RWPE1 (cell line): ENCODE measurements at places on chromosomes 11 and 22.

DNA sequence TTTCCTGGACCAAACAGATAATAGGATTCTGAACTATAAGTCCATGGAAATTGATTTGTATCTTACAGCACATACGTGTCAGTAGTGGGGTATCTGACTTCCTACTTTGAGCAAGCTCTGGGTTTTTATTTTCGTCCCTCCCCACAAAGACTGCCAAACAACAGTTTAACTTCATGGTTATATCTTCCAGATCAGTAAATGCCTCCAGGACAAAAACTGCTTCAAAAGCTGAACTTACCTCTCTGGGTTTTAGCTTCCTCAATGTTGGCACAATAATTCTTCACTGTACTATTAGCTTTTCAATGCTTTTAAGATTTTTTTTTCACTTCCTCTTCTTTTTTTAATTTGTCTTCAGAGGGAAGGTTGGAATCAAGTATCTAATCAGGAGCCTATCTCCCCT, 4.2 kb upstream of the DPF2 start:
- DNase-seq: no peak

- peak; percentile 69 for DNase-seq
Observed at GRCh38 chr22:20514658-20515406, 7.4 kb downstream of the MED15 start.

DNA sequence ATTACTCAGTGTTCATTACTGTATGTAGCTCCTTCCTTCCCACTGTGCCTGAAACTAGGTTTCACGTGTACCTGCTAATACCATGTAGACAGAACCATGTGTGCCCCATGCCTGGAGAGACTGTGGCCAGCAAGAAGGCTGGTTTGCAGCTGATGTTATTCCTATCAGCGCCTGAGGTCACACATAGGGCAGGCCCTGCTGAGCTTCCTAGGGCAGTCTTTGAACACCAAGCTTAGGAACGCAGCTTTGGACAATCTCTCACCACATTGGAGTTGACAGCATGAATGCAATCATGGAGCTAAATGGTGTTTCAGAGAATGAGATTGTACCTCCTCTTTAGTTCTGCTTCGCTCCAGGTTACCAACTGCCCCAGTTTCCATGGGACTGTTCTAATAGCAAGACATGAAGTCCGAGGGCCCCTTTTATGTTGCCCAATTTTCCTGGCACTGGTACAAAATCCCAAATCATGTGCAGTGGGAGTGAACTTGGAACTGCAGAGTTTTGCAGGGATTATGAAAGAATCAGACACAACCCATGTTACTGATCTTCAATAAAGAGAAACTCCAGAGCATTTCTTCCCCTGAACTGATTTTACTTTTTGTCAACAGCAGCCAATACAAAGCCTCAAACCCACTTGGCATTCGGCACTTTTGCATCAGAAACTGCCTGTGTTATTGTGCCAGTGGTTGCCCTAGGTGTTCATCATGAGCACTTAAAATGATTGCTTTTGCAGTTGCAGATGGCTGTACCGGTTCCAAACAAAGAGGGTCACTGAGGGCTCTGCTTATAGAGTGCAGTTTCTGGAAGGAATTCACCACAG, 154.2 kb upstream of the TTC12 start:
- no peak for DNase-seq

- DNase-seq: no peak
Observed at GRCh38 chr11:82750643-82751139, 17.0 kb upstream of the FAM181B start.

- no peak for DNase-seq
Observed at GRCh38 chr11:118000067-118000849, 14.1 kb downstream of the IL10RA start.

DNA sequence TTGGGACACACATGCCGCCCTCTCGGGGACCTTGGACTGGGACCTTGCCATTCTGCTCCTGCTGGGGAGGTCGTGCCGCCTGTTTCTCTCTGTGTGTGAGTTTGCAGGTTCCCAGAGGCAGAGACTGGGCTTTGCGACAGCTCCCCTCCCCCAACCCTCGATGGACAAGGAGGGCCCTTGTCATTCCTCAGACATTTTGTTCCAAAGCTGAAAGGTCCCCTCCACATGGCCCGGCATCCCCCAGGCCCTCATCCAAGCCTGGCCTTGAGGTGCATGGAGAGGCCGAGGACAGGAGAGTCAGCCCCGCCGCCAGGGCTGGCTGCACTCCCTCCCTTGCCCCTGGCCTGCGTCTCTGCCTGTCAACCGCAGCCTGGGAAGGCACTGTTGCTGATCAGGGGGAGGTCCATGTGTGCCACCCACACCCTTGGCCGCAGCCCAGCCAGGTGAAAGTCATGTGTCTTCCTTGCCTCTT, 25.6 kb downstream of the FADS2 start:
- DNase-seq: no peak

GRCh38 chr22:30502911-30503310, 2.6 kb downstream of the SEC14L4 start:
- no peak for DNase-seq

GRCh38 chr11:121520243-121521144, 67.7 kb upstream of the SORL1-AS1 start:
- peak; percentile 9 for DNase-seq

GRCh38 chr22:37301144-37301830, 19.0 kb downstream of the CYTH4 start:
- DNase-seq: no peak

- no peak for DNase-seq
Observed at GRCh38 chr22:32920032-32920628, 118.6 kb downstream of the TIMP3 start.

- peak; percentile 73 for DNase-seq
Observed at GRCh38 chr11:32706985-32707741, 87.3 kb downstream of the CCDC73 start.

- DNase-seq: no peak
Observed at GRCh38 chr11:44621784-44622183, 56.3 kb downstream of the CD82 start.

DNA sequence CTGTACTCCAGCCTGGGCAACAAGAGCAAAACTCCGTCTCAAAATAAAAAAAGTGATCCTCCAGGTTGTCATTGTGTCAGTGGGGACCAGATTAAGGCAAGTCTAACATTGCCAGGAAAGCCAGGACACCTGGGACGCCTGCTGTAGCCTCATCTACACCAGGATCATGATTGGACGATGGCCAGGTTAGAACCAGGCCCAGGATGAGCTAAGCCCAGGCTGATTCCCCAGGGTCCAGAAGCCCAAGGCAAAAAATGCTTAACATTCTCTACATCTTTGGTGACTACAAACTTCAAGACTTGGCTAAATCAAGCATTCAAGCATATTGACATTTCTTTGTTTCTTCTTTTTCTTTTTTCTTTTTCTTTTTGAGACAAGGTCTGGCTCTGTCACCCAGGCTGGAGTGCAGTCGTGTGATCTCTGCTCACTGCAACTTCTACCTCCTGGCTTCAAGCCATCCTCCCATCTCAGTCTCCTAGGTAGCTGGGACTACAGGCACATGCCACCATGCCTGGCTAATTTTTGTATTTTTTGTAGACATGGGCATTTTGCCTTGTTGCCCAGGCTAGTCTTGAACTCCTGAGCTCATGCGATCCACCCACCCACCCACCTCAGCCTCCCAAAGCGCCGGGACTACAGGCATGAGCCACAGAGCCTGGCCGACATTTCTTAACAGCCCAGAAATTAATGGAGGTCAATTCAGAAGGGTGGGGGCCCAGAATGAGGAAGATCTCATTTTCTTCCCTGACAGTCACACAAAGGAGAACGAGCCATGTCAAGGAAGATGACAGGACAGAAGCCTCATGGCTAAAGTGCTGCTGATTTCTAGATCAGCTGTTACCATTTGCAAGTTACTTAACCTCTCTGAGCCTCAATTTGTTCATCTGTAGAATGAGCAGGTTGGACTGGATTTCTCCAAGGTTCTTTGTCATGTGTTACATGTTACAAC, 12.5 kb upstream of the PTPRJ start:
- DNase-seq: no peak

GRCh38 chr22:41288245-41288946, 2.4 kb upstream of the RANGAP1 start:
- DNase-seq: peak; percentile 71

DNA sequence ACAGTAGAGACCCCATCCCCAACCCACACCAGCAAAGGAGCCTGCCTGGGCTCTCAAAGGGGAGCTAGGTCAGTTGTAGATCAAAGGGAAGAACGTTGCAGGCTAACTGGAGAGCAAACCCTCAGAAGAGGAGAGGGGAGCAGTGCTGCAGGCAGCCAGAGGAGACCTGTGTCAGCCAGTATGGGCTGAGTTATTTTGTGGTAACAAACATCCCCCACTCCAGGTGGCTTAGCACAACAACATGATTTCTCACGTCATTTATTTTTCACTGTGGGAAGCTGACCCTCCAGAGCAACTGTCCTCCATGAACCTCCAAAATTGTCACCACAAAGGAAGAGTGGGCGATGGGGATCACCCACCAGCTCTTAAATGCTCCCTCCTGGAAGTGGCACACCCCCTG, 19.8 kb upstream of the SHANK2 start:
- DNase-seq: no peak

- DNase-seq: no peak
Observed at GRCh38 chr11:86940122-86940777, 14.9 kb downstream of the FZD4 start.
